Bronchus fibroblast of lung (primary cell): ENCODE measurements at places on chromosomes 6 and 20. TPM values are rescaled to one million over a fixed set of nuclear protein-coding genes. Genes with fewer than 3 reads are reported as not detected.

THBS2 gene
- total RNA-seq, result 43.2 and 48.8 TPM in 2 replicates

SCGN gene
- total RNA-seq, result not detected in 2 replicates

PBOV1 gene
- not detected in 2 replicates for total RNA-seq

RIMS1 gene
- total RNA-seq, result under 0.01 and 0.45 TPM in 2 replicates

GABRR1 gene
- not detected in 2 replicates for total RNA-seq

NKX2-2 gene
- total RNA-seq, result not detected in 2 replicates

CUTA gene
- total RNA-seq, result 317 and 380 TPM in 2 replicates

COL11A2 gene
- total RNA-seq, result 0.15 and 1.2 TPM in 2 replicates

HLA-DMB gene
- not detected in 2 replicates for total RNA-seq

PDE10A gene
- total RNA-seq, result 0.34 and 0.89 TPM in 2 replicates

WFDC11 gene
- total RNA-seq, result not detected in 2 replicates
